ENCODE measurements at places on chromosomes 2 and 18.

- DNase-seq = no peak
Measured at GRCh38 chr2:171711351-171711750, 24.1 kb downstream of the DYNC1I2 start.

DNA sequence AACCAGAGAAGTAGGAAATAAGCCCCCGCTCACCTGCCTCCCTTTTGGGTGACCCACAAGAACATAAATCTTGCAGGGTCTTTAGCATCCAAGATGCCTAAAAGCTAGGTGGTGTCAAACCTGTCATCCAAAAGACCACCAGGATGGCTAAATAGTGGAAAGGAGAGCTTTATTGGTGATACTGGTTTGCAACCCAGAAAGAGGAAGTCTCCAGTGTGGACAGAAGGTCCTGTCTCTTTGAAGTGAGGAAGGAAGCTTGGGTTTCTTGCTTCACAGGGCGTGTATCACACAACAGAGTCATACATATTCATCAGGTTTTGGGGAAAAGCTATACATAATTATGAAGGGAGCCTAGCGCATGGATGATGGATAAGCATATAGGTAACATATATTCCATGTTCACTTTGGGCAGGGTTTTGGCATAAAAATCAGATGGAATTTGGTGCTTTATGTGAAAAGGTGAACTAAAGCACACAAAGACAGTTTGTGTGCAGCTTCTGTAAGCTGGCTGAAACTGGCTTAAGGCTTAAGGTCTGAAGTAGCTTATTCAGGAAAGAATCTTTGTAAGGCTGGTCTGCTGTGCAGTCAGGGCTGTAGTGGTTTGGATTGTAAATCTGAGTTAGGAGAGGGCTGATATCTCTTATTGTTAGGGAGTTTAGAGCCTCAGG is 102.2 kb upstream of the MSH2 start:
- no peak for DNase-seq

DNA sequence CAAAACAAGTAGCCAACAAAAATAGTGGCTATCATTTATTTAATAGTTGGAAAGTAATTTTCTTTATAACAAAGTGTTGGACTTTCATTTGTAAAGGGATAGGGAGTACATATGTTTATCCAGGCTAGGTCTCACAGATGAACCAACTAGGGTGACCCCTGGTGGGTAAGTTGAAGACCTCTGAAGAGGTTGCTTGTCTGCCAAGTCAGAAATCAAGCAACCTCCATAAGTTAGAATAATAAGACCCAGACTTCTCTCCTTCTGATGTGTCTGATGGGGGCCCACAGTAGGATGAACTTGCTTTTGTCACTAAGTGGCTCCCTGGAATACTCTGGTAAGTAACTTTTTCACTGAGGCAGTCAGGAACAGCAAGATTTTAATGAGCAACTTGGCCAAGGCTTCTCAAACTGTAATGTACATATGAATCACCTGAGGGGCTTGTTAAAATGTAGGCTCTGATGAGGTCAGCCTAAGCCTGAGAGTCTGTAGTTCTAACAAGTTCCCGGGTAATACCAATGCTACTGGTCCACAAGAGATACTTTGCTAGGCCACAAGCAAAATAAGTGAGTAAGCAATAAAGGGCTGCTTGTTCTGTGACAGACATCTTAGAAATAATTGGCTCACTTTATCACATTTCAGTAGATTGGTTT is 319.6 kb downstream of the PIK3C3 start:
- DNase-seq = peak; percentile 9

DNA sequence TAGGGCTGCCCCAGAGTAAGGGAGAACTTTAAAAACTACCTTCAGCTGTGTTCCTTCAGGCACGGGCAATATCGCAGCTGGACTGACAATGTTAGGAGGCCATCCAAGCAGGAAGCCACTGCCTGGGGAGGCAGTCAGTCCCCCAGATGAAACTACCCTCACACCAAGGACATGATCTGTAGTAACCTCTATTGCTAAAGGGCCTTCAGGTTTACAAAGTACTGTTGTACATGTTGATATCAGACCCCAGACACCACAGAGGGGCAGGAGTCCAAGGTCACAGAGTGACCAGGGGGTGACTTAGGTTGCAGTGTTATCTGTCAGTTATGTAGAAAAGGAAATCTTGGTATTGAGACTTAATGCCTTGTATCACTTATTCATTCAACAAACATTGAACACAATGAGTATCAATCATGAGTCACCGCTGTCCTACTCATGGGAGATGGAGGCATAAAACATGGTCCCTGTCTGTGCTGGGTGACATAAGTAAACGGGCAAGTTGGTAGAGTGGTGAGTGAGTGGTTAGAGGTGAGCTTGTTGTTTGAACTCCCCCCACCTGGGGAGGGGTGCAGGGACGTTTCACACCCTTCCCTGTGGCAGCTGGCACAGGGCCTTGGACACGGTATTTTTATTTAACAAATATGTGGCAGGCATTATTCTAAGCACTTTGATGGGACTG is 7.1 kb downstream of the CABLES1 start:
- DNase-seq = no peak

GRCh38 chr18:34880403-34880802 is 160.8 kb upstream of the MAPRE2 start:
- no peak for DNase-seq

DNA sequence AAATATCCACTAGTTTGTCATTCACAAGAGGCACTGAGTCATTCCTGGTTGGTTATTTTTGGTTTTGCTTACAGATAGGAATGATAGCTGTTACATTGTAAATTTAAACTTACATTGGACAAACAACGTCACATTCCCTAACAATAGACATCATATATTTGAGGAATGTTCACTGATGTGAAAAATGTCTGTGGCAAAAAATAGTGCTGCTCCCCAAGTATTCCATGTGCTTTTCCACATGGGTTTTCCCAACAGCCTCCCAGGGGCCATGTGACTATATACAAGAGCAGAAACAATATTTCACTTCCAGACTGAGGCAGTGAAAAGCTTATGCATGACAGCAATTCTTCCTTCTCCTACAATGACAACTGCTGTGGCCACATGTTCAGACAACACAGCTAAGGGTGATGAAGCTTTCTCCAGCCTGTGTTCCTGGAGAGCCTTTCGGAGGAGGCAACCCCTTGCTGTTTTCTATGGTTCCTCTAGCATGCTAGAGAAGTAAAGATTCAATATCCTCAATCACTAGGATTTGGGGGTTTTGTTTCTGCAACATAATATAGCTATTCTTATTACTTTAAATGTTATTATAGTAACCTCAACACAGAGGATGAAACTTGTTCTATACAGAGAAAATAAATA is 202.7 kb downstream of the PTH2R start:
- no peak for DNase-seq

GRCh38 chr2:20429528-20429927 is 17.3 kb upstream of the RHOB start:
- no peak for DNase-seq

- no peak for DNase-seq
Measured at GRCh38 chr2:135557530-135557929, 26.2 kb downstream of the R3HDM1 start.

DNA sequence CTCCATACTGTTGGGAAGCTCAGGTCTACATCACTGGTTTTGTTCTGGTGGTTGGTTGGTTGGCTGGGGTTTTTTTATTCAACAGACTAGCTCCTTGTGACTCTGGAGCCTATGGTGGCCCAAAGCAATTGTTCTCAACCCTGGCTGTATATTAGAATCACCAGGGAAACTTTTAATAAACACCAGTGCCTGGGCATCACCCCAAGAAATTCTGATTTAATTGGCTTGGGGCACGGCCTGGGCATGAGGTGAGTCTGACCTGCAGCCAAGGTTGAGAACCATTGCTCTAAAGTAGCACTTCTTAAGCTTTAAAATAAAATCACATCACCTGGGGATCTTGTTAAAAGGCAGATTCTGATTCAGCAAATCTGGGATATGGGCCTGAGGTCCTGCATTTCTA is 184.1 kb downstream of the C1D start:
- DNase-seq = no peak

DNA sequence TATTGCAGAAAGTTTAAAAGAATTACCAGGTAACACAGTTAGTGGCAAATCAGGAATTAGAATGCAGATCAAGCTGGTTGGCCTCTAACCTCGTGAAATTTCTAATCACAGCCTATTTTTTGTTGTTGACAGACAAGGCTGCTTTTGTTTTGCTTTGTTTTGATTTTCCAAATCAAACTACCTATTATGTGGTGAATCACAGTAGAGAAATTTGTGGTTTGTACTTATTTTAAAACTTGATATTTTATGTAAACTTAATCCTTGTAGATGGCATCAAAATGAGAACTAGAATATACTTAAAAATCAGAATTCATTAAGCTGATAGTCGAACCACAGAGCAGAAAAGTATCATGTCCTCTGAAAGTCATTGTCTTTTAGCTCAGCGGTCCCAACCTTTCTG is 258.1 kb downstream of the CTNNA2 start:
- no peak for DNase-seq

DNA sequence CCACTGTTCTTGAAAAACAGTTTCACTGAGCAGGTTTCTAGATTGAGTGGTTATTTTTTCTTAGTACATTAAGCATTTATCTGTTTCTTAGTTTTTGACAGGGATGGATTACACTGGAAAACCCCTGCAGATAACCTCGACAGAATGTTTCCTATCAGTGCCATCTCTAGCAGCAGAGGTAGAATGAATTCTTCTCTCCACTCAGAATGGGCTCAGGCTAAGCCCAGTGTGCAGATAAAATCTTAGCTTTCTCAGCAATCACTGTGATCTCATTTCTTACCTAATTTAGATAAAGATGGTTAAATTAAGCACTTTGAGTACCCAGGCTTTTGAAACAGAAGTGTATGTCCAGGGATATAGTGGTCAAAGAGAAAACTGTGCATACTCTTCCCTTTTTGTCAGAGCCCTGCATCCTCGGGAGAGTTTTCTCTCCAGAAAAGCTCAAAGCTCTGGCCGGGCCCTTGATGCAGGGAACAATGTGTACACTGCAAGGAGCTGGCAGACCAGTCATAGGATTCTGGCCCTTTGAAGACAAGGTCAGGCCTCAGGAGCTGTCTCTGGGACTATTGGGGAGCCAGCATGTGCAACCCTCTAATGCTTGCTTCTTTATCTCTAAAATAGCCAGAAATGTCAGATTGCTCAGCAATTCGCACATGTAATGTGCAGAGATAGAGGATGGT is 10.6 kb upstream of the AKAIN1 start:
- no peak for DNase-seq

GRCh38 chr18:47870605-47871004 is 59.9 kb downstream of the SMAD2 start:
- DNase-seq = no peak

GRCh38 chr18:8386669-8387380 is 222.4 kb upstream of the RAB12 start:
- no peak for DNase-seq

DNA sequence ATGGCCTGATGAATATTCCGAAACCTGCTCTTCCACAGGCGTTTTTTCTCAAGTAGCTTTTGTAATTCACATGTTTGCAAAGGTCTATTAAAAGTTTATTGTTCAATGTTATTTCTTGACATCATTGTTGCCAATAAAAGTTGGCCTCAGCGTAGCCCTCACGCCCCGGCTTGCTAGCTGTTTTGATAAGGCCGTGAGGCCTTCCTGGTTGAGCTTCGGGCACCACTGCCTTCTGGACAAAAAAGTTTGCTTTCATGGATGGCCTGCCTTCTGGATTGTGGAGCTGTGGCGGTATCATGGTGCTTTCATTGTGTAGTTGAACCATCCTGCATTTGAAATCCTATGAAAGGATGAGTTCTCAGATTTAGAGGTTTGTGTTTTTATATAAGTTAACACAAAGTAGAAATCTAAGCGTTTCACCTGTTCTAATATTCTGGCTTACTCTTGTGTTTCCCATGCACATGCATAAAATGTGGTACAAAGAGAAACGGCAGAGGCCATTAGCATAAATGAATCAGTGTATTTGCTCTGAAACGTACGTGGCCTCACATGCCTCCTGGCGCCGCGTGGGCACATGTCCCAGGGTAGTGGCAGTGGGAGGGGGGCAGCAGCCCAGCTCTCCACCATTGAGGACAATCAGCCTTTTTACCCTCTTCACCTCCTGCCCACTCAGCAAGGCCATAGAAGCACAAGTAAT is 134.5 kb downstream of the NCK2 start:
- no peak for DNase-seq

DNA sequence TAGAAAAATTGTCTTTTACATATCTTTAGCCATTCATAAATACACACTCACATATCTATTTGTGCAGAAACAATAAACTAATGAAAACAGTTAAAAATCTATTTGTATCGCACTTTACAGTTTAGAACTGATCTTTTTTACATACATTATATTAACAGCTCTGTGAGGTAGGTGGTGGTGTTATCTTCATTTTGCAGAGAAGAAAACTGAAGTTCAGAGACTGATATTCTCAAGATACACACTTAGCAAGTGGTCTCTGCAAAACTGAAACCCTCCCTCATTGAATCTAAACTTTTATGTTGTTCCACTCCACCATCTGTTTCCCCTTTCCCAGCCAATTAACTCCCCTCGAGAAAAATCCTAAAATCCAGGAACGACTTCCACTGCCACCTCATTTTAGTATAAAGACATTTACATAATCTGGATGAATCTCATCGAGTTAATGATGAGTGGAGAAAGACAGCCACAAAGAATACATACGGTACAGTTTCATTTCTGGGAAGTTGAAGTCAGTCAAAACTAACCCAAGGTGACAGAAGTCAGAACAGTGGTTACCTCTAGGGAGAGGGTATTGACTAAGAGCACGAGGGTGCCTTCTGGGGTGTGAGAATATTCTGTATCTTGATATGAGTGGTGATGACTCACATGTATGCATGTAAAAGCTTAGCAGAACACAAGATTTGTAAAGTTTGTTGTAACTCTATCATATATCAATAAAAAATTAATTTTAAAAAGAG is 524.2 kb upstream of the TCF4 start:
- DNase-seq = no peak

DNA sequence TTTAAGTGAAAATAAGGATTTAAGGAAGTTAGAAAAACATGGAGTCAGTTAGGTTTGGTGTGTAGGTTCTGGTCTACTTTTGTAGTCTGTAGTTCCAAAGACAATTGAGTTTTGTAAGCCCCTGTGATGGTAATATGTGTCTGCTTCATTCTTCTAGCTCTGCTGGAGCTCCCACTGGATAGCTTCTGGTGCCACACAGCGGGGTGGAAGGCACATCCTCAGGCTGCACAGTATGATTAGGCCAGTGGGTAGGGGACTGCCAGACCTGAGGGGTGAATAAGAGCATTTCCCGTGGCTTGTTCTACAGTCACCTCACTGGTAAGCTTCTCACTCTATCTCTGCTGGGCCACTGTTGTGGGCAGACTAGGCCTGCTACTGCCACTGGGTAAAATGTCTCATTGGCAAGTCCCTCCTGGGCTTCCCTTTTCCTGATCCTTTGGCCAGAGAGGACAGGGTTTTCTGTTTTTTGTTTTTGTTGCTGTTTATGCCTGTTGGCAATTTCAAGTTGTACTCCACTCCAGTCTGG is 44.5 kb downstream of the TMEM131 start:
- no peak for DNase-seq

All from GM03348 (cell line).